ENCODE measurements at places on chromosomes 1 and 21.

- no peak for DNase-seq
Observed at GRCh38 chr1:38030596-38031512, 15.7 kb downstream of the POU3F1 start.

- no peak for DNase-seq
Observed at GRCh38 chr1:89035080-89035479, 12.4 kb upstream of the GBP3 start.

DNA sequence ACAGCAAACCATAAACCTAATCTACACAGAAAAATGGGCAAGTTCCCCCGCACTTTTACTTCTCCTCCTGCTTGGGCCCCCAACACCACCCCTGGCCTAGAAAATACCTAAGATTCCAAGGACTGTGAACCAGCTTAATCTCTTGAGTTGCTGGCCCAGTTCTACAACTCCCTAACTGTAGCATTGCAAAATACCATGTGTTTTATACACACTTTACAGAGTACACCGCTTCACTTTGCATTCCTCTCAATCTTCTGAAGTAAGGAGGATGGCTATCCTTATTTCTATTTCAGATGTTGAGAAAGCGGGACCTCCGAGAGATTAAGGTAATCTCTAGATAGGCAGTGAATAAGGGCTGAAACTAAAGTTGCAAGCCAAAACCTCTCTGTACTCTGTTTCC, 408.3 kb upstream of the NR5A2 start:
- no peak for DNase-seq

DNA sequence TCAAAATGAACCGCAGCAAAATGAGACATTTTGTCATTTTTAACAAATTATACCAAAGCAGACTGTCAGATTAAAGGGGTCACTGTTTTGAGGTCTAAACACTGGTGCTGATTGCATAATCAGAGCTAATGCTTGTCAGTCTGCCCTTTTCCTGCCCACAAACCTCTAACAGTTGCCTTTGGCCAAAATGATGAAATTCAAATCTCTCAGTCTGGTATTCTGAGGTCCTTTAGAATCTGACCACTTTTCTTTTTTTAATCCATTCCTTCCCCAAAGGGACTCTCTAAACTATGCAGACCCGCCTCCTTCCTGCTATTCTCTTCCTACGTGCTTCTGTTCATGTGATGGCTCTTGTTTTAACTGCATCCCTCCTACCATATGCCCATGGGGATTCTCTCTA, 145.2 kb upstream of the SPATA6 start:
- DNase-seq: peak; percentile 70

- no peak for DNase-seq
Observed at GRCh38 chr1:204314171-204314892, 45.4 kb downstream of the PLEKHA6 start.

DNA sequence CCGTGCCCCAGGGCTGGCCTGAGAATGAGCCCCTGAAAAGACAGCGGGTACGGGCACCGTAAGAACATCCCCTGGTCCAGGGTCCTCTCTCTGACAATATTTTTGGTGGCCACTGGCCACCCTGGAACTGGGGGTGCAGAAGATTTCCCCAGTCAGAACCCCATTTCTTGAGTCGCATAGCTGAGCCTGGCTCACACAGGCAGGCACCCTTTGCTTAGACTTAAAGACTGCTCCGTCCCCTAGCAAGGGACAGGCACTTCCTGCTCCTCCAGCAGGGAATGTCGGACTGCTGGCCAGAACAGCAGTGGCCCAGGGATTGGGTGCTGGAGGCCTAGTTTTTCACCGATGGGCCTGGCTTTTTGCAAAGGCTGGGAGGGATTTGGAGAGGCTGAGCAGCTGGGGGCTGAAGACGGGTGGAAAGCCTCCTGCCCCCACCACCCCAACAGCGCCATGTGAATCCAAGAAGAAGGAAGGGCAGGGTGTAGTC, 4.3 kb downstream of the OLIG2 start:
- DNase-seq: no peak

- DNase-seq: no peak
Observed at GRCh38 chr1:245327360-245327759, 172.6 kb downstream of the KIF26B start.

DNA sequence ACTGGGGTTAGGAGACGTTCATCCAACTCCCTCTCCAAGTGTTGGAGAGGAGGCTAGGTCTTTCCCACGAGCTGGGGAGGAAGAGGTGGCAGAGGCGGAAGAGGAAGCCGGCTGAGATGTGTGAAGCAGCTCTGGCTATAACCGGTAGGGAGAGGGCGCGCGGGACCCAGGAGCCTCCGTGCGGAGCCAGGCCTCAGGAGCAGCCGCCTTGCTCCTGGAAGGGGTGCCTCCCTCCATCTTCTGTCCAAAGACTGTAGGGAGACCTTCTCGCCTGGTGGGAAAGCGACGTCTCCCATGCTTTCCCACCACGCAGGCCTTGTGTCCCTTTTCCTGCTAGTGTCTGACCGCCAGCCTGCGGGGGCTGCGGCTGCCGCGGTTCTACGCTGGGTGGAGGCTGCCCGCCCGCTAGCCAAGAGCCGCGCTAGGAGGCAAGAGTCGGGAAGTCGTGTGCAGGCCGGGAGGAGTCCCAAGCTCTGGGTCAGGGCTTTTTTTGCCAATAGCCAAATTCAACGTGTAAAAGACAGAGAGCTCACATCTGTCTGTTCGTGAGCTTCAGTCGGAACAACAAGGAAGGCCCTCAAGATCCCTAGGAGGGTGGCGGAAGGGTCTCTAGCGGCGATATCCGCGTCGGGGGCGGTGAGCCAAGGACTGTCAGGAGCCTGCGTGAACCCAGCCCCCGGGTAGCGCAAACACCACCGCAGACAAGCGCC, 8.4 kb upstream of the NBPF11 start:
- DNase-seq: no peak

- DNase-seq: no peak
Observed at GRCh38 chr1:47418681-47419325, 2.7 kb downstream of the FOXE3 start.

GRCh38 chr1:235917267-235917811, 50.6 kb upstream of the LYST start:
- peak; percentile 99 for DNase-seq

DNA sequence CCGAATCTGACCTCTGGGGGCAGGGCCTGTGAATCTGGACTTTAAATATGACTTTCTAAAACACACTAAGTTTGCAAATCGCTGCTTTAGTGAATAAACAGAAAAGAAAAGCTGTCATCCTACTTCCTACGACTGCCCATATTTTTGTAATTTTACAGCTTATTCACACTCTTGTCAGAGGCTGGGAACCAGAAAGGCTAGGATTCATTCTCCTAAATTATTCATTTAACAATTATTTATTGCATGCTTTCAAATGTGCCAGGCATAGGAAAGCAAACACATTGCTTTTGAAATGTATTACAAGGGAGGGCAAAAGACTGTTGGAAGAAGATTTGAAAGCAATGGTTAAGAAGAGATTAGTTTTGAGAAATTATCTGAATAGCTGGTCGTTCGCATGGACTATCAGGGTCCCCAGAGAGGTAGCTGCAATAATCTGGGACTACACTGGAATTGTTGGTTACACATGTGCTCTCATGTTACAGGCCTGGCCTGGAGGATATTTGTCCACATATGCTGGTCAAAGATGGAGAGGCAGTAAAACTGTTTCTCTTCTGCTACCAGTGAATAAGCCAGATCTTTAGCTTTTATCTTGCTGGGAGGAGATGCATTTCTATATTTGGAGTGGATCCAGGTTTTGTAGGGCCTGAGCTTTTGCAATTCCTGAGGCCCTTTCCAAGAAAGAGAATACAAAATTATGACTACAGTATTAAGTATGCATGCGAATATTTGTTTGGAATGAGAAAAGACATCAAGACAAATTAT, 29.6 kb upstream of the SFPQ start:
- peak; percentile 89 for DNase-seq

GRCh38 chr1:19300211-19300610, 11.6 kb upstream of the AKR7A3 start:
- no peak for DNase-seq

GRCh38 chr1:162578071-162578700, 16.7 kb downstream of the UAP1 start:
- DNase-seq: no peak

DNA sequence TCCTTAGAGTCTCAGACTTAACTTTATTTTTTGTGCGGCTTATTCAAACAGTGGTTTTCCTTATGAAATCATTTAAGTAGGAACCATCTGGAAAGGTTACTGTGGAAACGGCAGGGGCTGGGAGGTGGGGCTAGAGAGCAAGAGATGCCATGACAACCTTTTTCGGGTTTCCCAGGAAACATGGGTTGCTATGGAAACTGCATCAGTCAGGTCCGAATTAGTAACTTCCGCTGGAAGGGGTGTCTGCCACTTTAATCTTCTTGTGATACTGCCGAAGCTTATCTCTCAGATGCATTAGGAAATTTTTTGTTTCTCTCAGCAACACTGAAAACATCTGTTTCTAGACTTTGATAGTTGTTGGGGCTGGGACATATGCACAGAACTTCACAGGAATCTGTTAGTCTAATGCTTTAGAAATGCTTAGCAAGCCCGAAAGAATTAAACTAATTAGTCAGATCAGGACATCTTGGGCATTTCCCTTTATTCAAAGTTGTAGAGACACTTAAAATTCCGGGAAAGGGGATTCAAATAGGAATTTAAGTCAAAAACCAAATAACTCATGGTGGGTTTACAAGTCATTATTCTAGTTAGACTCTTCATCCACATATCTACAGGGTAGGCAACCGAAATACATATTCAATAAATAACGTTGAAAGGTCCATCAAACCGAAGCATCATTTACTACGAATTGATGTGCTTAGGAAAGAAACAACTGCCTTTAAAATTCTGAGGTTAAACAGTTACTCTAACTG, 2.6 kb downstream of the KCNA3 start:
- DNase-seq: peak; percentile 36

DNA sequence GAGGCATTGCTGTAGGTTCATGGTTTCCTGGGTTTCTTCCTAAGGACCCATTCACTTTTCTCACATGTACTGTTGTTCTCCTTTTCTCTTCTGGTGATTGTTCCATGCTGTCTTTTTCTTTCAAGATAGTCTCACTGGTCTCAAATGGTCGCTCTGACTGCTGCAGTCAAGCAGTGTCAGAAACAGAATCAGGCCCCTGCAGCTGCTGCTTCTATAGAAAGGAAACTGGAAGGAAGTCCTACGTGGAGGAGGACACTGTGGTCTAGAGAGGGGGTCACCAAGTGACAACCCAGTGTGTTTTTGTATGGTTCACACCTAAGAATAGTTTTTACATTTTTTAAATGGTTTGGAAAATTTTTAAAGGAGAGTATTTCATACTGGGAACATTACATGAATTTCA, 2.4 kb downstream of the NECAP2 start:
- DNase-seq: no peak

DNA sequence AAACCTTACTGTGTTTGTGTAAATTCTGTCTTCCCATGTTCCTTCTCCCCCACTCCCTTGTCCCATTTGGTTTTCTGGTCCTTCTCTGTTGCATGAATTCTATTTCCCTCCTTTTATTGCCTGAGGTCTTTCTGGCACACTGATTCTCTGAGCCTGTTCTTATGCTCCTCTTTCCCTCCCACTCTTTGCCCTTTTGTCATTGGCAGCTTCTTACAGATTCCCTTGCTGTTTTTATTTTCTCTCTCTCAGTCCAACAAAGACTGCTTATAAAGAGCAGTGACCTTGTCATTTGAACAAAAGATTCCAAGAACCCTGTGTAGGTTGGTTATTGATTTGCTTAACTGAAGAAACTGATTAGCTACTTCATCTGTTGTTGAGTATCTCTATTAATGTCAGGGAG, 49.7 kb downstream of the GPR52 start:
- DNase-seq: no peak

DNA sequence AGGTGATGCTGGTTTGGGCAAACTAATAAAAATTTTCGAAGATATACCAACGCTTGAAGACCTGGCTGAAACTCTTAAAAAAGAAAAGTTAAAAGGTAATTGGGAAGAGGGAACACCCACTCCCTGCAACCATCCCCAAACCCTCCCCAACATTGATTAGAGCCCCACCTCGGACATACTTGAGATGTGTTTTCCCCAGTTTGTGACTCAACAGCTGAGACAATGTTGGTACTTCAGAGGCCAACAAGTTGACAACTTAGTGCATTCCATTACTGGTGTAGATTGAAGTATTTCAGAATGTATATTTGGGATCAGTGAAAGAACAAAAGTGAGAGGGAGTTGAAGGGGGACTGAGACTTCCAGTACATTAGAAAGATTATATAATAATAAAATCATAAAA, 5.1 kb downstream of the IFI16 start:
- no peak for DNase-seq

GRCh38 chr1:96234299-96234698, 487.3 kb upstream of the PTBP2 start:
- DNase-seq: peak; percentile 5

DNA sequence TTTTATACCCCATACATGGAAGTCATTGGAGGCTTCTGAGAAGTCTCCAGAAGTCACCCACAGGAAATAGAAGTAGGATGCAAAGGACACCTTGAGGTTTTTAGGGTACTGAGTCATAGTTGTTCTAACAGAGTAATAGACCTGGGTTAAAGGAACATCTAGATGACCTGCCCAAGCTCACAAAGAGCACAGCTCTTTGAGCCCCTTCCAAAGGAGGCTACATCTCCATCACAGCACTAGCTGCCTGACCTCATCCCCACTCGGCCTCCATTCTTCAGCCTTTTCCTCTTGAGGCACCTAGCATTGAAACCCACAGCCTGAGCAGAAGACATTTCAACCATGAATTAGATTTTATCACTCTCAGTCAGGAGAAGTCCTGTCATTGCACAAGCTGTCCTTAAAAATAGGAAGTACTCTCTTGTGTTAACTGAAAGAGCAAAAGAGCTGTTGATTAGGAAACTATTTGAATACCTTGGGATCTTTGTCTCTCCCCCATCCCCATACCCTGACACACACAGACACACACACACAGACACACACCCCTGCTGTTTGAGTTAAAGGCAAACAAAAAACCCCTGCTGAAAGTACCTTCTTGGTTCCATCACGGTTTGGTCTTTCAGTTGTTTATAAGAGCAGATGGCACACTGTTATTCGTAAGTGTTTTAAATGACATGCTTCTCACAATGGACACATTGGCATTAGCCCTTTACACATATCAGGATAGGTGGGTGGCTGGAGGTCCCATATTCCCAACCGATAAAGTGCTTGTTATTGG, 22.2 kb downstream of the MKNK1 start:
- no peak for DNase-seq

DNA sequence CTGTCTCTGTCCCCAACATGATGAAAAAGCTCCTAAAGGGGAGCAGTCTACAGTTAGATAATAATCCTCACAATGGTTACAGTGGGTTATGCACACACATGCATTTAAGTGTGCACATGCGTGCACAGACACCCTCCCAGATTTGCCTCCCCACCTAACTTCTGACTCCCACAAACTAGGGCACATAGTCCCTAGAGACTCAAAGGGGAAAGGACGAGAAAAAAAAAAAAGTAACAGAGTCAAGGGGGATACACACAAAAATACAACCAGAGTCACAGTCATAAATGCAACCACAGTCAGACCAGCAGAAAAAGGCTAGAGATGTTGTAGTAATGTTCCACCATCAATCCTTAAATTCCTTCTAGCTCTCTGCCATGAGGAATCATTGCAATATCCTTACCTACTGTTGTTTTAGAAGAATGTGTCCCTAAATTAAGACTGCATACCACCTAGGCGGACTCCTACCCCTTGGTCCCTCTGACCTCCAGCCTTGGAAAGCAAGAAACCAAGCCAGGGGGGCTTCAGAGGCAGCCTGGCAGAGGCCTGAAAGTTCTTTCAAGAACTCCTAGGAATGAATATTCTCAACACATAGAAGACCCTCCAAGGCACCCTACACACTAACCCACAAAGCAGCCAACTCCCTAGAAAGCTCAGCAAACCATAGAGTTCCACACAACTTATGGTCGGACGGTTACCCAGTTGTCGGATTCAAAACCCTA, 1.3 kb downstream of the CRTC2 start:
- DNase-seq: no peak

- DNase-seq: peak; percentile 38
Observed at GRCh38 chr1:32208891-32209328, at the start of gene DCDC2B. DCDC2B (plus strand) TSS chr1:32209089; CDS start chr1:32209094, 5 bp downstream.
